Stimulated activated CD4-positive, alpha-beta T cell treated with anti-CD3 and anti-CD28 coated beads, Interleukin-15, amount 100 ng/mL, for 24 hours (primary cell): ENCODE measurements at places on chromosomes 11 and 22.

- DNase-seq, result no peak
These were observed 7.5 kb upstream of the C11orf97 start for GRCh38 chr11:94504689-94505293.

GRCh38 chr11:70142221-70142875 lies 60.7 kb upstream of the FADD start:
- no peak for DNase-seq

DNA sequence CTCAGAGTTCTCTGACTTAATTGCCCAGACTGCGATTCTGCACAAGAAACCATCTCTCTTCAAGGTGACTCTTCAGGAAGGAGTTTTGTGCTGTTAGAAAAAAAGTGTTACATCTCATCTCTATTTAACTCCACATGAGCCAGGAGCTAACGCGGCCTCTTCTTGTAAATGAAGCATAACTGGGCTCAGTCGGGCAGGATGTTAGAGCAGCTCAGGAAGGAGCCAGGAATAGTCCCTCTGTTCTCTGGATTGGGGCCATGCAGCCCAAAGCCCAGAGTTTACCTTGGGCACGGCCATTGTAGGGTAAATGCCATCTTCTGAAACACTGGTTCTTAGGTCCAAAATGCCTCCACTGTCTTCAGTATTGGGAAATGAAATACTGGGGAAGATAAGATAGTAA lies 760.6 kb downstream of the OPCML start:
- no peak for DNase-seq

DNA sequence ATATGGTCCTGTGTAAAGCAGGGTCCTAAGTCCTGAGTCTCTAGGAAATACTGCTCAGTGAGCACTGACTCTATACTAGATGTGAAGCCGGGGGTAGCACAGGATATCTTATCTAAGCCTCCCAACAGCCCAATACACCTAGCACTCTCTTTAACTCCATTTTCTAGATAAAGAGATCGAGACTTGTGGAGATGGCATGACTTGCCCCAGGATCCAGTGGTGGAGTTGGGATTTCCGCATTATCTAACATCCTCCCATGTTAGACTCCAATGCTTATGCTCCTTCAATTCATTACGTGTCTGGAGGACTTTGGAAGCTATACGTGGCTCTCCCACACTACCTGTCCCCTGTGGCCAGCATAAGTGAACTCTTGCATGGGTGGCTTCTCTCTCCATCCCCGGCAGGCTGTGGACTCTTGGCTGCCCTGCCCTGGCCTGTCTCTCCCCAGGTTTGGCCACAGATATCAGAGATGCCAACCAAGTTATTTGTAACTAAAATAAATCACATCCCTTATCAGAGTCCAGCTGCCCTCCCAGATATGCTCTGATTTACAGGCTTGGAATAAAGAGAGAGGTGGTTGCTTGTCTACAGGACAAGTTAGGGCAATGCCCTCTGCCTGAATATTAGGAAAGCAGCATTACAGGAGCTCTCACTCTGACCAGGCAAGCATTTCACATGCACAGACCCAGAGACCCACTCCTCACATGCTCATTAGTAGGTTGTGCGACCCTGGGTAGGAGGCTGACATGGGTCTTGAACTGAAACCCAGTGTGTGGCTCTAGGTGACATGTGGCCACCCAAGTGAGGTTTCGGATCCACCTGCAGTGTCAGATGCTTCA lies 4.5 kb downstream of the CD44 start:
- DNase-seq, result no peak

DNA sequence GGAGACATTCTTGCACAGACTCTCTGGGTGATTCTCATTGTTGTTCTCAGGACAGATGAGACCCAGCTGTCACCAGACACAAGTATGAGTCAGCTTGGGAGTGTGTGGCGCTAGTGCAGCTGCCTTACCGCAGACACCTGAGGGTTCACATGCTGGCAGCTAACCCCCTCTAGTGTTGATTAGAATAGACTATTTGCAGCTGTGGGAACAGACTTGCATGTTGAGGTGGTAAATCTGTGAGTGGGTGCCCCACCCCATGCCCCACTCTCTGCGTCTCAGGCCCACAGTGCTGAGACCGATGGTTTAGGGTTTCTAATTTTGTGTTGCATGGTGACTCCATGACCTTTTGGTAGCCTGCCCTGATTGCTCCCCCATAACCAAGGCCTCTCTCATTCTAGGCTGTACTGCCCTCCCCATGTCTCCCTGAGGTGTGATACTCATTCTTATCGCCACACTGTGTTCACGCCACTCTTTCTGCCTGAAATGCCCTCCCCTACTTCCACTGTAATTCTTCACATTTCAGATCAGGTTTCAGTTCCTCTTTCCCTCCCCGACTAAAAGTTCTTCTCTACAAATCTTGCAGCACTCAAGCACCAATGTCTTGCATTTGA lies 73.7 kb upstream of the KIRREL3 start:
- peak; percentile 5 for DNase-seq

DNA sequence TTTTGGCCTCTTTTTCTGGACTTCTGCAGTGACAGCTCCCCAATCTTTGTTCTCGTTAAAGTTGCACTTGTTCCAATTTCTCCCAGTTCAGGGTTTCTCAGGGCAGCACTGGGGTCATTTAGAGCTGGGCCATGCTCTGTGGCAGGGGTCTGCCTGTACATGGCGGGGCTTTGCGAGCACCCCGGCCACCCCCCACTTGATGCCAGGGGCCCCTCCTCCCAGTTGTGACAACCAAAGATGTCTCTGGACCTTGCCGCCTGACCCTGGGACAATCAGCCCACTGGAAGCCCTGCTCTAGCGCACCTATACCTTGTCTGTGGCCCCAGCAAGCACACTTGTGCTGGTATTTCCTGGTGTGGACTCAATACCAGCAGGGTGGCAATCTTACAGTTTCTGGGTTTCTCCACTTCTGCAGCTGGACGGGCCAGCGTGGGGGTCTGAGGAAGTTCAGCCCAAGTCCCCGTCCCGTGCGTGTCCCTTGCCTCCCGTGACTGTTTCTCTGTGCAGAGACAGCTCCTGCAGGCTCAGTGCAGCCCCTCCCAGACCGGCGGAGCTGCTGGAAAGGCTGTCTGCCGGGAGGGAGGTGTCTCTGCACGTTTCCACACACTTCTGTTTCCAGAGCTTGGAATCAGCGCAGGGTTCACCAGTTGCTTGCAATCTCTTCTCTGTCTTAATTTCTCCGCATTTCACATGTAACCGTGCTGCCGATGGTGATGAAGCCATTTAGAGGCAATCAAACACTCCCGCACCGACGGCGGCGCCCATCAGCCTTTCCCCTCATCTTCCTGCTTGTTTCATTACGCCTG lies 1328.9 kb downstream of the BRD1 start:
- DNase-seq, result no peak

DNA sequence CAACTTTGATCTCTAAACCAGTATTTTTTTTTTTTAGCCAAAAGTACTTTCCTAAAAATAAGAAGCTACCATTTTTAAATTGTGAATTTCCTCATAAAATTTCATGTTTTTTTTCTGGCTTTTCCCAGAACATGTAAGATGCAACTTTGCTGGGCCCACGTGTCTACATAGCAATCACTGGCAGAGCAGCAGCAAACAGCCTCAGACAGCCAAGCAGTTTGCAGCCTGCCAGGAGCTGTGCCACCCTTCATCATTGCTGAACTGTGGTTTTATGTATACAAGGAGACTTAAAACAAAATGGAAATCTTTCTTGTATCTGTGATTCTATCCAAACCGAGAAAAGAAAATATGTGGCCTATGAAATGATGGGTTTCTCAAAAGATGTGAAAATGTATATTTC lies 110.2 kb downstream of the GRIA4 start:
- no peak for DNase-seq

GRCh38 chr11:1919391-1920127 lies at the start of gene TNNT3:
TSS of gene TNNT3 (plus strand) at chr11:1919703. CDS start at chr11:1922875, 3,172 bp downstream.
- no peak for DNase-seq

DNA sequence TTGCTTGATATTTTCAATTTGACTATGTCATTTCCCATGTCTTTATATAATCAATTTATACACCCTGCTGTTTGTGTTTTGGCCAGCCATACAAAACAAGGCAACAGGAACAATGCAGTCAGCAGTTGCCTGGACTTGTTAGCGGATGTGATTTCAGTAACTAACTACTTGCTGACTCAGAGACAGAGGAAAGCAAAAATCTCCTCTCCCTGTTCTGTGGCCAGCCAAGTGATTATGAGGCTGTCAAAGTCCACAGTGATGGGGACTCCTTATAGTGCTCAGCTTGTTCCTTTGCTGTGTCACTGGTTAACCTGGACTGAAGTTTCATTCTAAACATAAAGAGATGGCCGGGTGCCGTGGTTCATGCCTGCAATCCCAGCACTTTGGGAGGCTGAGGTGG lies 32.6 kb upstream of the APLP2 start:
- no peak for DNase-seq

GRCh38 chr11:8808226-8808585 lies 102.8 kb upstream of the AKIP1 start:
- no peak for DNase-seq

DNA sequence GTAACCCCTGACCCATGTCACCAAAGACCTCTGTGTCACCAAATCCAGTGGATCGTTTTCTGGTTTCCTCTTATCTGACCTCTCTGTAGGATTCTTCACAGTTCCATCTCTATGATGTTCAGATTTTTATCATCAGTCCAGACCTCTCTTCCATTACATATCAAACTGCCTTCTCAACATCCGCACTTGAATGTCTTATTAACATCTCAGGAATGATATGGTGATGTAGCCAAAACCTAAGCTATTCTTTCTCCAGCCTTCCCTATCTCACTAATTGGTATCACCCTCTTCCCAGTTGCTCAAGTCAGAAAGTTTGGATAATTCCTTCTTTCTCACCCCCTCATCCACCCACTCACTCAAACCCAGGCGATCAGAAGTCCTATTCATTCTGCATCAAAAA lies 13.4 kb downstream of the APLNR start:
- DNase-seq, result no peak

- DNase-seq, result no peak
These were observed 138.3 kb downstream of the GUCY1A2 start for GRCh38 chr11:106879832-106880546.

GRCh38 chr11:20177136-20177535 lies 16.9 kb upstream of the DBX1 start:
- DNase-seq, result no peak

DNA sequence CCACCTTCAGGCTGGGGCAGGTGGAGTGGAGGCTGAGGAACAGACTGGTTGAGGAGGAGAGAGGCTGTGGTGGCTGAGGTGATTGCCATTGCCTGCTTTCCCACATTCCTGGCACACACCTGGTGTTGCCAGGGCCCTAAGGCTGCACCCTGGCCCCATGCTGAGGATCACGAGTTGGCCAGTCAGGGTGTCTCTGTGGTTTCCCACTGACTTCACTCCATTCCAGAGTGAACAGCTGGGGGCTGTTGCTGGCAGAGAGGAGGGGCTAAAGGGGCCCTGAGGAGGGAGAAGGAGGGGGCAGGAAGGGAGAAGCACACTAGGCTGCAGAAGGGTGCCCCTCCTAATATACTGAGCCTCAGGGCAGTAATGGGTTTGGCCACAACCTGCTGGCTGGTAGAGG lies 1.8 kb downstream of the TMEM86A start:
- no peak for DNase-seq

DNA sequence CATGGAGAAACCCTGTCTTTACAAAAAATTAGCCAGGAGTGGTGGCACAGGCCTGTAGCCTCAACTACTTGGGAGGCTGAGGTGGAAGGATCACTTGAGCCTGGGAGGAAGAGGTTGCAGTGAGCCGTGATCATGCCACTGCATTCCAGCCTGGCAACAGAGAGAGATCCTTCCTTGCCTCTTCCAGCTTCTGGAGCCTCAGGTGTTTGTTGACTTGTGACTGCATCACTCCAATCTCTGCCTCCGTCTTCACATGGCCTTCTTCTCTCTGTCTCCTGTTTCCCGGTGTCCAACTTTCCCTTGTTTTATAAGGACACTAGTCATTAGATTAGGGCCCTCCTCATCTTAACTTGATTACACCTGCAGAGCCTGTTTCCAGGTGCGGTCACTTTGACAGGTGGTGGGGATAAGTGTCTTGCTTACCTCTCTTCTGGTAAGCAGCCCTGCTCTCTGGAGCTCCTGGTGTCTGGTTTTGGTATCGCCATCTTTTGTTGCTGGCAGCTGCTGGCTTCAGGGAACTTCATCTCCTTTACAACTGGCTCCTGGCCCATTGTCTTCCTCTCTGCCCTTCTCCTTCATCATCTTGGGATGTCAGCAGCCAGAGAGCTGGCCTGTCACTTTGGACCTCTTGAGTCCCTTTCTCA lies 8.2 kb upstream of the USP2 start:
- DNase-seq, result peak; percentile 31

GRCh38 chr11:99988471-99988837 lies 698.6 kb upstream of the ARHGAP42 start:
- DNase-seq, result no peak

- DNase-seq, result no peak
These were observed 22.7 kb upstream of the CD5 start for GRCh38 chr11:61079416-61080150.

GRCh38 chr22:27730641-27731433 lies 70.7 kb downstream of the MN1 start:
- no peak for DNase-seq

GRCh38 chr11:114153224-114153623 lies 93.7 kb downstream of the ZBTB16 start:
- DNase-seq, result no peak

GRCh38 chr11:45816614-45817013 lies 11.7 kb downstream of the SLC35C1 start:
- DNase-seq, result no peak

- DNase-seq, result no peak
These were observed 733 bp upstream of the GRAMD1B start for GRCh38 chr11:123429336-123429735.

DNA sequence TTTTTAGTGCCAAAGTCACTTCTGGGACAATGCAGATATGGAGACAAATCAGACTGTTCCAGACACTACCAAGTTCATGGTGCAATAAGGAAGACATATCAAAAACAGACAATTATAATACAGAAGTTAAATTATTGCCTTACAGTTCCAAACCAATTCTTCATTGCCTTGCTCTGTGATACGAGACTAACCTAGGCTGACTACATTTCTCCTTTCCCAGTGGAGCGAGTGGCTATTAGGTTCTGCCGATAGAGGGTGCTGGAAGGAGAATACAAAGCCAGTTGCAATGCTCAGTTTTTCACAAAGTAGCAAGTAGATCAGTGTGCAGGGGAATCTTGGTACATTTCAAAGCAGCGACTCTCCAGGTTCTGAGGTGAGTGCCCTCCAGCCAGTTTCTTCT lies 67.8 kb downstream of the FAM168A start:
- DNase-seq, result no peak

DNA sequence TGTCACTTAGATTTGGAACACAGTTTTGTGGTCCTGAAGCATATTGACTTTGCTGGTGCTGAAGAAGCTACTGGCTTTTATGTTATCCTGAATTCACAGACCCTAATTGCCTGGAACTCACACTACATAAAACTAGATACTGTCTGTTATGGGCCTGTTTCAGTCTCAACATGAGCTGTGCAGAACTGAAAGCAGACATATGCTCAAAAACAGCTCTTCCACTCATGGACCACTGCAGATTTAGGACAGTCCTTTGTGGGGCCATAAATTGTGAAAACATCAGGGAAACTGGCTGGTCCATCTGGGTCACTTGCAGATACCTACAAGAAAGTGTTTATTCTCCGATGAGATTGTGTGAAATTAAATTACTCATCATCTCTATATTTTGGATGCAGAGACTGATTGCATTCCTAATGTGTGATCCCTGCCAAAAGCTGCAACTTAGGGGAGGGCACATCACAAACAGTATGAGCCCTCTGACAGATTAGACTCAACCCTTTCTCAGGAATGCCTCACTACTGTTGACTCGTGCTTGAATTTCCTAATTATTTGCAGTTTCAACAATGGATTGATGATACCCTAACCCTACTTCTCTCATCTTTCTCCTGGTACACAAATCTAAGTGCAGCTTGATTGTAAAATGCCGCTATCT lies 10.2 kb upstream of the CLNS1A start:
- no peak for DNase-seq

- DNase-seq, result no peak
These were observed 24.9 kb downstream of the FDX1 start for GRCh38 chr11:110454609-110455008.
